ENCODE measurements at places on chromosomes 1 and 21.
A peak's percentile ranks its signal among the peaks of the same experiment; 100 is the strongest.

DNA sequence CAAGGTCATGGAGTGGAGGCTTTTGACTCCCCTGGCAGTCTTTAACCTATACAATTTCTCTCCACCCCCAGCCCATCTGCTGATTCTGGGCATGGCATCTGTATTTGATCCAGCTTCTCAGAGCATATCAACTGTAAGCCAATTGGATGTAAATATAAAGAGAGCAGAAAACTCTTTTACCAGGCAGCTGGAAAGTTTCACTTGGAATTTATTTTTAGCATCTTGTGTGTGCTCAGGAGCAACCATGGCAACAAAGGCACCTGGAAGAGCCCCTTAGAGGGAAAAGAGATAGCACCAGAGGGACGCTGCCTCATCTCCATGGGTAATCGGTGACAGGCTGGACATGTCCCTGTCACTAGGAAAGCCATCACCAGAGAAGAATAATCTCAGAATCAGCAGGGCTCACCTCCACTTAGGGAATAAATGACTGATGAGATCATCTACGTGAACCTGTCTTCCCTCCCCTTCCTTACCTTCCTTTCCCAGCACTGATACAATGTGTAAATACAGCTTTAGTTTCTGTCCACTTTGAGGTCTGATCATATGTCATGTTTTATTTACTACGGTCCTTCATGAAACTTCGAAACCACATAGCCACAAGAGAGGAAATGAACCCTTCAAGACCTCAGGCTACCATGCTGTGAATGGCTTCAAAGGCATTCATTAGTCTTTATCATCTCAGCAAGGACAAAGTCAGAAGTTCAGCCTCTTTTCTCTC is 25.3 kb upstream of the SIPA1L2 start:
- DNase-seq, result peak; percentile 15

GRCh38 chr1:228379666-228380065 is 27.0 kb downstream of the TRIM11 start:
- no peak for DNase-seq

GRCh38 chr1:152347116-152347728 is 12.6 kb downstream of the FLG2 start:
- peak; percentile 28 for DNase-seq

GRCh38 chr1:174923820-174924219 is 75.9 kb upstream of the CACYBP start:
- DNase-seq, result no peak

DNA sequence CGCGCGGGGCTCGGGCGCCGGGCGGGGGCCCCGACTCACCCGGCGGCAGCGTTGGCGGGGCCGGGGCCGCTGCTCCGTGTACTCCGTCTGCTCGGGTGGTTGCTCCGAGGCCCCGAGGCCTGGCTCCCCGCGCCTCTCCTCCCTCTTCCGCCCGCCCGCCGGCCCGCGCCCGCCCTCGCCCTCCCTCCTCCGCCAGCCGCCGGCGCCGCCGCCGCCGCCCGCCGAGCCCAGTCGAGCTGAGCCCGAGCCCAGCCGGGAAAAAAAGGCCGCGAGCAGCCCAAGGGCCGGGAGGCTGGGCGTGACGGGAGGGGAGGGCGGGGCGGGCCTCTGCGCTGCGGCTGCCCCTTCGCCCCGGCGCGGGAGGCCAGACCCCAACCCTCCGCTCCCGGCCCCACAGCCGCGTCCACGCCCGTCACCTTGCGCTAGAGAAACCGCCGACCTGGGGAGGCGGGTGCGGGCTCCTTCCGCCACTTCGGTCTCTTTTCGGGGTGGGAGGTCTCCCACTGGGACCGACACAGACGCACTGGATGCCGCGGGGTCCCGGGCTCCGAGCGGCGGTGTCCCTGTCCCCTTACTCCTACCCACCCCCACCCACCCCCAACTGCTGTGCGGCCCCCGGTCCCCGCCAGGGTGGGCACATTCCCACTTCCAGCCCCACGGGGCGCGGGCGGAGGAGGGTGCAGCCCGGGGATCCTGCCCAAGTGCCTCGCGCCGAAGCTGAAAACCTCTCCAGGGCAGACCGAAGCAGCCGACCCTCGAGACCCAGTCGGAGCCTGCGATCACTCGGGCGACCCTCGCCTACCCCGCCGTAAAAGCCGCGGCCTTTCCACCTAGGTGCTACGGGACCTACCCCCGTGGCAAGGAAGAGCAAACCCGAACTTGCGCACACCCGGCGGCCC is at the start of gene CERS2:
Gene CERS2, minus strand, starts transcription at position 256 of the 899 bp plus-strand sequence. CDS start 5,745 bp downstream, outside the sequence.
- peak; percentile 29 for DNase-seq

GRCh38 chr1:9071554-9072235 is 2.3 kb upstream of the SLC2A5 start:
- no peak for DNase-seq

GRCh38 chr1:205430696-205431305 is 8.9 kb upstream of the LEMD1 start:
- DNase-seq, result peak; percentile 61

DNA sequence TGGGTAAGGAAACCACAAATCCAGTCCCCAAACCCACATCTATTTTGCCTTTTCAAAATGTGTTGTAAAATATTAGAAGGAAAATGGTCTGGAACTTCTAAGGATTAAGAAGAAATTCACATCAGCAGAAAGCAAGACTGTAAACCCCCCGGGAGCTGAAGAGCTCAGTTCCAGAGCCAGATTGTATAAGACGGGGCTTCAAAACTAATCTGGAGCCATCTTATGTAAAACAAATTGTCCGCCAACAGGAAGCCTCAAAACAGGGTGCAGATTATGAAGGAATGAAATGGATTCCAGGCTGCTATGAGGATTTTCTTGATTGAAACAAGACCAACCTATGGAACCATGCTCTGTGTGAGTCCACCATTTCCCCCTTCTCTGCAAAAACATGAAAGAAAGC is 25.1 kb upstream of the HUNK start:
- DNase-seq, result no peak

DNA sequence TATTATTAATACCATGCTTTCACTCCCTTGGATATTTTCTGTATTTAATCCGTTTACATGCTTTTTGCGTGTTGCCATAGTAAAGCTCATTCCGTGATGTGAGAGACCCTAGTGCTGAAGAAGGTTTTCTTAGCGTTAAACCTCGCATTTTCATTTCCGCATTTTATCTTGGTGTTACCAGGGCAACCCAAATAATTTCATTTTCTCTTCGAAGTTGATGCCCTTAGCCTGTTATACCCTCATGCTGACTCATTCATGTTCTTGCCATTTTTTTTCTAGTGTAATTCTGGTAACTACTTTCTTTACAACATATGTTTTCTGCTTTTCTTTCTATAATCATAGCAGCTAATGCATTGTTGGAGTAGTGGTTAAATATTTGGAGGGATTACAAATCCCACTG is 37.2 kb downstream of the LRRC8C start:
- peak; percentile 84 for DNase-seq

GRCh38 chr1:245465666-245466065 is 310.9 kb downstream of the KIF26B start:
- no peak for DNase-seq

- DNase-seq, result no peak
Observed at GRCh38 chr1:240178366-240178765, 86.7 kb downstream of the FMN2 start.

DNA sequence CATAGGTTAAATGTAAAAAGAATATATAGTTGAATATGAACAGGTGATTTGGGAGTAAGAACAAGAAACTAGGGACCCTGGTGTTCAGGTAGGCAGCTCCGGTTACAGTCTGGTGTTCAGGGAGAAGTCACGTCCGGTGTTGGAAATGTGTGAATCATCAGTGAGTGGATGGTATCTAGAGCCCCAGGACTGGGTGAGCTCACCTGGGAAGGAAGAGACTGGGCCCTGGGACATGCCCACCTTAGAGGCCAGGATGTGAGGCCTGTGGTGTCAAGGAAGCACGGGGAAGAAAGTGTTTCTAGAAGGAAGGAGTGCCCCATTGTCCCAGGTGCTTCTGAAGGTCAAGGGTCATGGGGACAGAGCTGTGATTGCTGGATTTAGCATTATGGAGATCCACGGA is 1.5 kb upstream of the GJB3 start:
- DNase-seq, result no peak

DNA sequence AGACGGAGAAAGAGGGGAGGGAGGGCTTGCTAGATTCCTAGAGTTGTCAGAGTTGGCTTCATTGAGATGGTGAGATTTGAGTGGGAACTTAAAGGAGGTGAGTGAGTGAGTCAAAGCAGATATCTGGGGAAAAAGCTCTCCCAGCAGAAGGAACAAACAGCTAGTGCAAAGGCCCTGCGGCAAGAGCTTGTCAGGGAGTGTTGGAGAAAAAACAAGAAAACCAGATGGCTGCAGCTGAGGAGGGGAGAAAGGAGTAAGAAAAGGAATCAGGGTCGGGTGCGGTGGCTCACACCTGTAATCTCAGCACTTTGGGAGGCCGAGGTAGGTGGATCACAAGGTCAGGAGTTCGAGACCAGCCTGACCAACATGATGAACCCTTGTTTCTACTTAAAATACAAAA is 40.3 kb upstream of the SPOCD1 start:
- DNase-seq, result no peak

DNA sequence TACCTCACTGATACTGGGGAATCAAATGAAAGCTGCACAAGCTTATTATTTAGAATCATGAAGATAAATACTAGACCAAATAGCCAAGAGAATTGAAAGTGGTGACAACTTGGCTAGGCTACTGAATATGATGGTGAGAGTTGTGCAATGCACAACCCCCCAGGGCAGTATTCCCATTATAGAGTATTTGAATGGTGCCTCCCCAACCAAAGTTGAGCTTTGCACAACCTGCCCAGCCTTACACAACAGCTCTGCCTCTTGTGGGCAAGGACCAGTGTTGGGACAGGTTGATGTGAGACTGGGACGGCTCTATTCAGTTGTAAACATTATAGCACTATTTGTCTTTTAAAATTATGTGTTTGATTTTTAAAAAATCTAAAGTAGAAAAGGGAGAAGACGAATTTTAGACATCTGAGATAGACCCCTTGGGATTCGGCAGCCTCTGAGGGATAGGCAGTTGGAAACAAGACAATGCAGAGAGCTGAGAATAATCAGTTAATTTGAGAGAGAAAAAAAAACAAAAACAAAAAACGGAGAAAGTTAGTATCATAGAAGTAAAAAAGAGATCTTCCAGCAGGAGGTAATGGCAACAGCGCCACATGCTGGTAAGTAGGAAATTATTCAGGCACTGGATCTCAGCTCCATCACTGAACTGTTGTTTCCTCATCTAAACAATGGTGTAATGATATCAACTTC is 91.0 kb upstream of the KCNA3 start:
- peak; percentile 84 for DNase-seq

- no peak for DNase-seq
Observed at GRCh38 chr1:6331543-6332273, 61.9 kb downstream of the ACOT7 start.
